ENCODE measurements at places on chromosomes 16 and 17.

GRCh38 chr17:38747463-38748148, 530 bp downstream of the PCGF2 start:
- H3K27me3 ChIP-seq = peaks cover 48% of the 10 kb centered on the region
- peaks cover 35% of the 10 kb centered on the region for H3K4me1 ChIP-seq
- H3K27ac ChIP-seq = no peak overlapping the region
- peak overlapping the region; percentile 69 for H3K4me3 ChIP-seq

DNA sequence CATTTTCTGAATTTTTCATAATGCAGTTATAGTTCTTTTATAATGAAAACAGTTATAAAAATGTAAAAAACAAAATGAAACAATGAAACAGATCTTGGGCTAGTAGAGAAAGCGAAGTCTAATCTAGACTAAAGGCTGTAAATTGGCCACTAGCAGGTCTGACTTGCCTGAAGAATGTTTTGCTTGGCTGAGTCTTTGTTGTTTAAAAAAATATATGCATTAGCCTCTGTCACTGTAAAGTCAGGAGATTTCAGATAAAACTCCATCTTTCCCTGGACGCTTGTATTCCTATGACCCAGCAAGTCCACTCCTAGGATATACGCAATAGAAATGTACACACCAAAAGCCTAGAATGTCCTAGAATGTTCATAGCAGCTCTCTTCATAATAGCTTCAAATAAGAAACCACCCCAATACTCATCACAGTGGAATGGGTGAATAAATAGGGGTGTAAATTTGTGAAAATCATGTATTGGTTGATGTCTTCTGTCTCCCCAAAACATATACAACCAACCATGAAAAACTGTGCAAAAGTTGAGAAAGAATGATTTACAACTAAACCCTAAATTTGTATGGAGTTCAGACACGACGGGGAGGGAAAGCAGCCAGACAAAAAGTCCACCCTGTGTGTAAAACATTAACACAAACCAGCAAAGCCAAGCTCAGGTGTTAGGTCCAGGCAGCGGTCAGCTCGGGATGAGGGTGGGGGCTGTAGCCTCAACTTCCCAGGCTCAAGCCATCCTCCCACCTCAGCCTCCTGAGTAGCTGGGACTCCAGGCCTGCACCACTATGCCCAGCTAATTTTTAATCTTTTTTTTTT, 37.7 kb upstream of the MEAK7 start:
- H3K4me3 ChIP-seq = no peak overlapping the region
- no peaks in the 10 kb centered on the region for H3K27me3 ChIP-seq
- H3K4me1 ChIP-seq = peaks cover 22% of the 10 kb centered on the region

DNA sequence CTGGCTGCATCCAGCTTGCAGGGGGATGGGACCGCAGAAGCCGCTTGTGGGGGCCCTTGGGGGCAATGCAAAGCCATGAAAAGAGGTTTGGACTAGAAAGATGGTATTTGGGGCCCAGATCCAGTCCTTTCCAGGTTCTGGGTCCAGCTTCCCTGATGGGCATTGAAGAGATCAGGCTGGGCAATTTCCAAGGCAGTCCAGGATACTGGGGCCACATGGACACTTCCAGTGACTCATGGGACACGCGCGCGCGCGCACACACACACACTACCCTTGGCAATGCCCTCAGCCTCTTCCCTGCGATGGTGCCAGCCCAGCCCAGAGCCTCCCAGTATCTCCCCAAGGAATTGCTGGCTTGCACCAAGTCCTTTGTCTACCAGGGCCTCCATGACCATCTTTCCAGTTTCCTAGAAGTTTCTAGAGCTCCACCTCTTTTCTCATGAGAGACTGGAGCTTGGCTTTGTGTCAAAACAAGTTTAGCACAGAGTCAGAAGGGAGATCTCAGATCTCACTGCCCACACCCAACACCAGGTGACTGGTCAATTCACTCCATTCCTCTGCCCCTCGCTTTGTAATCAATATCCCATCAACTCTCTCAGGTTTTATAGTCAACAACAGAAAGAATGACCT, 44.3 kb downstream of the WNT3 start:
- peaks cover 12% of the 10 kb centered on the region for H3K4me1 ChIP-seq
- DNase-seq = no peak
- peaks cover 28% of the 10 kb centered on the region for H3K27me3 ChIP-seq
- H3K36me3 ChIP-seq = no peaks in the 10 kb centered on the region
- H3K27ac ChIP-seq = no peak overlapping the region

- peak; percentile 58 for DNase-seq
- peaks cover 63% of the 10 kb centered on the region for H3K4me1 ChIP-seq
- H3K4me3 ChIP-seq = no peak overlapping the region
- peak overlapping the region; percentile 76 for H3K27ac ChIP-seq
- H3K27me3 ChIP-seq = no peaks in the 10 kb centered on the region
These were observed 23.1 kb upstream of the DHRS13 start for GRCh38 chr17:28925912-28926365.

GRCh38 chr17:42276359-42276608, at the start of gene STAT5B:
Gene STAT5B, minus strand, starts transcription at chr17:42276391. Its CDS starts 44,264 bp downstream, at chr17:42232127.
- no peaks in the 10 kb centered on the region for H3K27me3 ChIP-seq
- peak within 1 kb of the TSS; percentile 96 for H3K4me3 ChIP-seq
- peaks cover 30% of the 10 kb centered on the region for H3K36me3 ChIP-seq
- peak; percentile 62 for DNase-seq
- peak within 1 kb of the TSS; percentile 97 for H3K27ac ChIP-seq

DNA sequence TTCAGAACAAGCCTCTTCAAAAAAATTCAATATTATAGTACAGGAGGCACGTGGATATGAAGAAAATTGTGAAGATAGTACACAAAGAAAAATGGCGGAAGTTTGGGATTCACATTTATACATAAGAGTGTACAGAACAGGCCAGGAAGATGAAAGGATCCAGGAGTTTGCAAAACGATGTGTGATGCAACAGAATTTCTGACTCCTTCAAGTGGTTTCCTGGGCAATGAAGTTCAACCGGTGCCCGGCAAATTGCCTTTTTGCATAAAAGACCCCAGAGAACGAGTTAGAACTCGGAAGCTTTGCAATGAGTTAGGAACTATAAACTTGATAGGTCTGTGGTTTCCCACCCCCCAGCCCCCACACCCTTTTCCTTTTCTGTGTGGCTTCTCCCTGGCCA, 189.1 kb downstream of the SALL1 start:
- H3K27me3 ChIP-seq = peaks cover 4% of the 10 kb centered on the region
- no peak for DNase-seq
- H3K4me3 ChIP-seq = no peak overlapping the region
- no peaks in the 10 kb centered on the region for H3K36me3 ChIP-seq
- H3K27ac ChIP-seq = no peak overlapping the region
- no peaks in the 10 kb centered on the region for H3K4me1 ChIP-seq

DNA sequence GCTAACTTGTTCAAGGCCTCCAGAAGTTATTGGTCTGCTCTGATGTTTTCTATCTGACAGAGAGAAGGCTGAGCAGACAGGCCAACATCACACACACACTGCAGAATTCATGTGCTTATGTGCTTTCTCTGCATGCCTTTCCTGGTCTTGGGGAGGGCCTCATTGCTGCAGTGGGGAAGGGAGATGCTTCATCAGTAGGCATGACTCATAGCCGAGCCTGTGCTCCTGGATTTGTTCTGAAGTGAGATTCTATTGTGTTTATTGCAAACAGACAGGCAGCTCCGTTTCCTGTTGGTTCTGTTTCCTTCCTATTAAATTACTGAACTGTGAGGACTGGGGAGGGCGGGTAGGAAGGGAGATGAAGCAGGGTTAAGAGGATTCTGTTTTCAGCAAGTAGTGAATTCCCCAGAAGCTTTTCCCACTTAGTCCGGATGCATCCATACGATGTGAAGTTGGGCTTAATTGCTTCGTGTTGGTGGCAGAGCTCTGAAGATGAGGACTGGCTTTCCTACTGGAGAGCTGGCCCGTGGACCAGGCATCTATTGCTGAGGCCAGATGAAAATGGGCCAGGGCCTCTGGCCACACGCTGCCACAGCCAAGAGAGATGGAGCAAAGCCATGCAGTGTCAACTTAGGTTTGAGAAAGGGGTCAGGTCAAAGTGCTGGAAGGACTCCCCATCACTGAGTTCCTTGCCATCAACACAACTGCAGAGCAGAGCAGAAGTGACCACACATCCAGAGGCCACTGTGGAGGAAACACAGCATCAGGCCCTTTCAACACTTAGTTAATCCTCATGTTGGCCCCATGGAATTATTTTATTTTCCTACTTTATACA, 179.3 kb downstream of the UTP18 start:
- no peaks in the 10 kb centered on the region for H3K27me3 ChIP-seq
- peak; percentile 67 for DNase-seq
- H3K4me3 ChIP-seq = no peak overlapping the region
- H3K4me1 ChIP-seq = peaks cover 33% of the 10 kb centered on the region

- H3K36me3 ChIP-seq = no peaks in the 10 kb centered on the region
- H3K27ac ChIP-seq = no peak overlapping the region
- peaks cover 40% of the 10 kb centered on the region for H3K4me1 ChIP-seq
- no peak for DNase-seq
These were observed 50.1 kb downstream of the RNF112 start for GRCh38 chr17:19461116-19461515.

GRCh38 chr16:85984947-85985451, 86.0 kb downstream of the IRF8 start:
- peak; percentile 53 for DNase-seq
- H3K36me3 ChIP-seq = no peaks in the 10 kb centered on the region
- H3K27ac ChIP-seq = peak overlapping the region; percentile 96
- H3K27me3 ChIP-seq = peaks cover 6% of the 10 kb centered on the region
- H3K4me3 ChIP-seq = peak overlapping the region; percentile 37

Measured in activated naive CD4-positive, alpha-beta T cell treated with anti-CD3 and anti-CD28 coated beads for 36 hours (primary cell).